ENCODE measurements at places on chromosomes 6 and 20.

- DNase-seq: no peak
These were observed 74.1 kb upstream of the INSM1 start for GRCh38 chr20:20293691-20294385.

DNA sequence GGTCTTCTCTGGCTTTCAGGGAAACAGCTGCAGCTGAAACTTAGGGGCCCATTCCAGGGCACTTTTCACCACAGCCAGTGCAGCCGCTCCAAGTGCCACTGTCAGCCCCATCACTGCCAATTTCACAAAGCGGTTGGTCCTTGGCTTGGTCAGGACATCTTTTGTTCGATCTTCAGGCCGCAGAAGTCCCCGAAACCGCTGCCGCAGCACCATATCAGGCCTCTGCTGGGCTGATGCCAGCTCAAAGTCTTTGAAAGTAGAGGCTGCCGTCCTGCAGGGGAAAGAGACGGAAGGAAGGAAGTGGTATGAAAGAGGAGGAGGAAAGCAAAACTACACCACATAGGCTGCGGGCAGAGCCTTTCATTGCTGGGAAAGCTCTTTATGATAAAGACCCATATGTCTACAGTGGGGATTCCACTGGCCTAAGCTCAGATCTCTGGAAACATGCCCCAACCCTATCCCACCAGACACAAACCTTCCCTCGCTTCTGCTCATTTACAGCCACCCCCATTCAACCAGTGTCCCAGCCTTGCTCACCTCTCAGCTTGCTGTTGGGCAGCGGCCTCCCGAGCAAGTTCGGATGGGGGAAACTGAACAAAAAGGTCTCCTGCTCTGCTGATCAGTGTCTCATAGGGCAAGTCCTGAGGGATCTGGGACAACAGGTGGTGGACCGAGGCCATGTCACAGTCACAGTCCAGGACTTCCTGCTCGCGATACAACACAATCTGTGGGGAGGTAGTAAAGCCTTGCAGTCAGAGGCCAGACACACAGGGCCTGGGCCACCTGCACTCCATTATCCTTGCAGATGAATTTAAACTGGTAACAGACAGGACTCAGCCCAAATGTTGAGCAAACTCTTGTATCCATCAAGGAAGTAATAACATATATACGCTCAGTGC is 23.5 kb downstream of the TBC1D20 start:
- no peak for DNase-seq

DNA sequence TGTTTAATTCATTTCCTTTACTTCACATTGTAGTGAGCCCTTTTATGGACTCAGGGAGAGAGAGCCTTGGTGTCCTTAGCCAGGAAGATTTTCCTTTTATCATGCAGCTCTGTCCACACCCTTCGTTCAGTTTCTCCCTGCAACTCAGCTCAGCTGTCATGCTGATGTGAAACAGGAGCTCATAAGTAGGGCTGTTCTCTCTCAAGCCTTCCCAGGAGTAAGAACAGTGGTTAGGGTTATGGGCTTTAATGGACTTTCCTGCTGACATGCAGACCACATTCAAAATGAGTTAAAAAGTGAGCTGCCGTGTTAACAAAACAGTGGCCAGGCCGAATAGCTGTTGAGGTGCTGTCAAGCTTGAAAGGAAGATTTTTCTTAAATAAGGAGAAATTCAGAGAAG is 104.1 kb downstream of the BCKDHB start:
- no peak for DNase-seq

- no peak for DNase-seq
These were observed 16.8 kb downstream of the DAAM2 start for GRCh38 chr6:39808964-39809363.

GRCh38 chr6:149852180-149852579 is 12.0 kb downstream of the LRP11 start:
- DNase-seq: no peak

DNA sequence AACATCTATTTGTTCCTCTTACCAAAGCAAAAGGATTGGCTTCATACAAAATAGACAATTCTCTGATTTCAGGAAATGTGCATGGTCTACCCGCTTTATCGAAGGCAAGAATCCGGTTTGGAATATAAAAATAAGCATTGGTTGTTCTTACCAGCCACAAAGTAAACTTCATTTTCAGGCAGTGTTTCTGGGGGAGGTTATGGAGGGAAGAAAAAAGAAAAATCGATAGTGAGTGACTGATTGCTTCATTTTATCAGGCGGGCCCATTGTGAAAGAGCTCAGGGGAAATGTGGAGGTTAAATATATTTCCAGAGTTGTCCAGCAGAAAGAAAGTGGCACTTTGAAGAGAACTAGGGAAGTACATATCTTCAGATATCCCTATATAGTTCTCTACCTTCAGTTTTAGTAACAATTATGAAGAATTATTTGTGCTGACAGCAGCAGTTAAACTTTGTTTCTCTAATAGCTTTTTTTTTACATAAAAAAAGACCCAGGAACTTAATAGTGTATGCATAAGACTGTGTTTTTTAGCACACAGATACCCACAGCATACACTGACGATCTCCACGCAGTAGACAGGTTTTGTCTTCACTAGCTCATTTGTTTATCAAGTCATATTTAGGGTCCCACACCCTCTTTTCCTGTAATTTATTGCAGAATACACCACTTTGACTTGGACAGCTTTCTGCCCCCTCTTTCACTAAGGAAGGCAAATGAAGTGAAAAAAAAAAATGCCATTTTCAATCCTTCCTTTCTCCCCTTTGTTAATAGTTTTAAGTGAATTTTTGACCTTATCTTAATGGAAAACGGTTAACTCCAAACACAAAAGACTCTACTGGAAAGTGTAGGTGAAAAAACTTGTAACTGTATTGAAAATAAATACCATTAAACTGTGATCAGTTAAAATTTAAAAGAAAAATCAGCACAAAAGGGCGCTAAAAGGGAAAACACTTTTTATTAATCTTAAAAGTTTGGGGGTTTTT is 2.9 kb downstream of the POU3F2 start:
- DNase-seq: no peak

DNA sequence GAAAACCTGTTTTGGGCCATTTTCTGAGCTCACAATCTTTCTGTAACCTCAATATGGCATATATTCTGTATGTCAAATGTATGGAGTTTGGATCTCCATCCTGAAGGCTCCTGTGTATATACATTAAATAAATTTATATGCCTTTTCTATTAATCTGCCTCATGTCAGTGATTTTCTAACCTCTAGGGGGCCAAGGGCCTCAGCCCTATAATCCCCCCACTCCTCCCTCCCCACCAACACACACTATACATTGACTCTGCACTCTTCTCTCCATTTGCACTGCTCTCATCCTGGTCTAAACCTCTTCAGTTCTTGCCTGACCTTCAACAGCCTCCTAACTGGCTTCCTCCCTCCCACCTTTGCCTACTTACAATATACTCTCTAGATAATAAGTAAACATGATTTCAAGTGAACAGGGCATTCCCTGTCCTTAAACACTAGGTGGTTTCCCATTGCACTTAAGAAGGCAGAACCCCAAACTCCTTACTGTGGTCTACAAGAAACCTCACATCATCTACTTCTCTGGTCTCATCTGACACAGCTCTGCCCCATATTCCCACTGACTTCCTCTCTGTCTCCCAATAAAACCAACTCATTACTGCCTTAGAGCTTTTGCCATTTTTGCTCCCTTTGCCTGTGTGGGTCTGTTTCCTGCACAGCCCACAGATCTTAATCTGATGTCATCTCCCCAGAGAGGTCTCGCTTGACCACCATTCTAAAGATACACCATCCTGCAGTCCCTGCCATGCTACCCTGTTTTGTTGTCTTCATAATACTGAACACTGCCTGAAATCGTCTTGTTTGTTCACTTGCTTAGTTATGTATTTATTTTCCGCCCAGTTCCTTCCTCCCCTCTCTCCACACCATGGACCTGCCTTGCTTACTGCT is 213.7 kb downstream of the SYNE1 start:
- no peak for DNase-seq

- DNase-seq: no peak
These were observed 47.8 kb downstream of the GFOD1 start for GRCh38 chr6:13439644-13440043.

GRCh38 chr6:34723203-34723602 is 26.6 kb upstream of the ILRUN start:
- no peak for DNase-seq

GRCh38 chr6:27761391-27761790 is 150.8 kb downstream of the OR2B2 start:
- DNase-seq: no peak

DNA sequence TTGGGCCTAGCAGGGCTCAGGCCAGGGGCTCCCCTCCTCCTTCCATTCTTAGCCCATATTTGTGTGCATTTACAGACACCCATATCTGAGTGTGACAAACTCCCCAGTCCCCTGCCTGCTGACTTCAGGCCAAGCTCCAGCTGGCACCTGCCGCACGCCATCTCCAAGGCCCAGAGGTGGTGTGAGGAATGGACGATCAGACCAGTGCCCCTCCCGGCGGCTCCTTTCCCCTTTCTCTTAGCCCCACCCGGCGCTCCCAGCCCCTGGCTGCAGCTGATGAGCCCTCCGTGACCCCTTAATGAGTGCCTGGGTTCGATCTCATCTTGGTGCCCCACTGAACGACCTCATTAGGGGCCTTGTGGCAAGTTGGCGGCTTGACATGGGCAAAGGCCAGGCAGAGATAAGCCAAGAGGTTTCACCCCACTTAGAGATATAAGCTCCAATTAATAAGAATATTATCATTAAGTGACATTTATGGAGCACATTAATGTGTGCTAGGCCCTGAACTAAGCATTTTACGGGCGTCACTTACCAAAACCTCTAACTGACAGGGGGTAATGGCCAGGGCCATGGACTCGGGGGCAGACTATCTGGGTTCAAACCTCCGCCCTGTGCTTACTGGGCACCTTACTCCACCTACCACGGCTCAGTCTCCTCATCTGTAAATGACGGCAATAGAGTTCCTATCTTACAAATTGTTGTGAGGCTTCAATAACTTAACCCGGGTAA is 17.5 kb downstream of the ADA start:
- DNase-seq: no peak

DNA sequence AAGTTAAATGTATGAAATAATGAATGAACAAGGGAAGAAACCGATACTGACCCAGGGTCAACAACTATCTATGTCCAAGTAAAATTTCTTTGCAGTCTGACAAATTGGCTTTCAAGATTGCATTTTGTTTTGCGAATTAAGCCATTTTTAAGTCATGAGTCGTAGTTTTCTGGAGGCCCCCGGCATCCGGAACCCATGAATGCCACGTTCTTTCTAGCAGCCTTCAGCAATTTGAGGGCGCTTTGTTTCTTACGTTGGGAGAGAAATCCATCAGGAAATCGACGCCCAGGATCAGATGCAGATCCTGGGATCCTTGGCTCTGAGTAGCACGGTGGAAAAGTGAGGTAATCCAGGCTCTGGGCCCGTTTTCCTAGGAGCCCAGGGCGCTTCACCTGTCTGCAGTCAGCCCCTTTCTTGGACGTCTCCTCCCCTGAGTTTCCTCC is 309 bp upstream of the ABRACL start:
- DNase-seq: no peak

GRCh38 chr20:16393836-16394235 is 179.4 kb downstream of the KIF16B start:
- no peak for DNase-seq

GRCh38 chr6:3719462-3720308 is 31.8 kb downstream of the PXDC1 start:
- no peak for DNase-seq

- no peak for DNase-seq
These were observed 1.1 kb downstream of the BAG2 start for GRCh38 chr6:57173056-57173885.

DNA sequence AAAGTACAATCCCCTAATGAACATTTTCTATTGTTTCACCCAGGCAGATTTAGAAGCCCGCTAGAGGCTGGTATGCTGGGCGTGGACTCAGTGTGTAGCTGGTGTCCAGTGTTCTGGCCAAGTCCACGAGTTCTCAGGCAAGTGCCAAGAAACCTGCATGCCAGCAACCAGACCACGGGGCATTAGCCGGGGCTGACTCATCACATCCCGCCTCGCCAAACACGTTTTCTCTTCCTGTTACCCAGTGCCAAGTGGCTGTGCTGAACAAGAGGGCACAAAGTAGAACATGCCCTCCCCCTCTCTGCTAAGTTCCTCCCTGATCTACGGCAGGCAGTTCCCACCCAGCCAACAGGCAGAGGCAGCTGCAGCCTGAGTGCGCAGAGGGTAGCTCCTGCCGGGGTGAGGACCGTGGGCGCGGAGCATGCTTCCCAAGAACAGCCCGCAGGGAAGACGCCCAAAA is 29.6 kb downstream of the RAMACL start:
- DNase-seq: no peak

DNA sequence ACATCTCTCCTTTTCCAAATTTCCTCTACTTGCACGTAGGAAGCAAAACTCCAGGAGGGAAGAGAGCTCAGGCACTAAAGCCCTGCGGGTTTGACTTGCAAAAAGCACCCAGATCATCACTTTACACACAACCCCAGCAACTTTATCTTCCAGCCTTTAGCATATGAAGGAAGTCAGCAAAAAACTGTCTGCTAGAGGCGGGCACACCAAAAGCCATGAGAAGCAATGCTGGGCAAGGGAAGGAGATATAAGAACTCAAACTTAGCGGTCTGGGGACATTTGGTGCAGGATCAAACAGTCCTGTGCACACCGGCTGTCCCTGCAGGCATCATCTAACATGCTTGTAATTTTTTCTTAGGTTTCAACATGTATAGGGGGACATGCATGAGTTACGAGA is 113.3 kb downstream of the JPH2 start:
- no peak for DNase-seq

GRCh38 chr6:30100585-30101443 is 12.1 kb downstream of the TRIM31 start:
- DNase-seq: no peak

DNA sequence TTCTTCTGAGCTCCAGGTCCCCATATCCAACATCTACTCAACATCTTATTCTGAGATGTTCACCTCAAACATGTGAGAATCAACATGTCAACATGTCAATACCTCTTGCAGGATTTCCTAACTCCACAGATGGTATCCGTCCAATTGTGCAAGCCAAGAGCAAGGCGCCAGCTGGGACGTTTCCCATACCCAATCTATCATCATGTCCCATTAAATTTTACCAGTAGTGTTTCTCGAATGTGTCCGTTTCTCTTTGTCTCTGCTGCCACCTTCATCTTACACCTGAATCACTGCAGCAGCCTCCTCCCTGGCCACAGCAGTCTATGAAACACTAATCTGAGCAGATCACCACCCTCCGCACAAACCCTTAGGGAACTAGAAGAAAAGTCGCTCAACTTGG is 78.0 kb upstream of the RPS6KA2 start:
- DNase-seq: no peak

- no peak for DNase-seq
These were observed 2.0 kb upstream of the MUCL3 start for GRCh38 chr6:30938730-30939129.
